ENCODE measurements at places on chromosomes 6 and 20.
A peak's percentile ranks its signal among the peaks of the same experiment; 100 is the strongest.

GRCh38 chr6:14375930-14376329 is 258.4 kb downstream of the CD83 start:
- no peak for DNase-seq

DNA sequence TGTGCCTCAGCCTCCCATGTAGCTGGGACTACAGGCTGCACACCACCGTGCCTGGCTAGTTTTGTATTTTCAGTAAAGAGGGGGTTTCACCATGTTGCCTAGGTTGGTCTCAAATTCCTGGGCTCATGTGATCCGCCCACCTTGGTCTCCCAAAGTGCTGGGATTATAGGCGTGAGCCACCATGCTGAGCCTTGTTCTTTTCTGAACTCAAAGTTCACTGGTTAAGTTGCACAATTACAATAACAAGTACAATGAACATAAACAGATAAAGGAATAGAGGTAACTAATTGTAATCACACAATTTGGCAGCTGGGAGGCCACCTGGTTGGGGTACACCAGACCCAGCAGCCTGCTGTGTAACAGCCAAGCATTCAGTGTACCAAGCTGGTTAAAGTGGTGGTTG is 6.7 kb downstream of the NUDT3 start:
- no peak for DNase-seq

DNA sequence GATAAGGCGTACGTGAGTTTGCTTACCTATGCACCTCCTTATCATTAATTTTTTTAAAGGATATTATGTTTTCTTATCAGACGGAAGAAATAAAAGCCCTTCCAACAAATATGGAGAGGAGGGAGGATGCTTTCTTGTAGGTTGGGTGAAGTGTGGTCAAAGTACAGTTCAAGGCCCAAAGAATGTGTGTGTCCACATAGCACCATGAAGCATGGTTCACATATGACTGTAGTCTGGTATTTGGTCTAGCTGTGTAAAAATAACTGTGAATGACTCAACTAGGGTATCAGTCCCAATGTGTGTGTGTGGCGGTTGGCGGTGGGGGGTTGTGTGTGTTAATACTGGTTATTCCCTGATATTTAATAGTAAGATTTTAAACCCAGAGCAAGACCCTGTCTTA is 212.7 kb downstream of the TMEM242 start:
- DNase-seq = no peak

DNA sequence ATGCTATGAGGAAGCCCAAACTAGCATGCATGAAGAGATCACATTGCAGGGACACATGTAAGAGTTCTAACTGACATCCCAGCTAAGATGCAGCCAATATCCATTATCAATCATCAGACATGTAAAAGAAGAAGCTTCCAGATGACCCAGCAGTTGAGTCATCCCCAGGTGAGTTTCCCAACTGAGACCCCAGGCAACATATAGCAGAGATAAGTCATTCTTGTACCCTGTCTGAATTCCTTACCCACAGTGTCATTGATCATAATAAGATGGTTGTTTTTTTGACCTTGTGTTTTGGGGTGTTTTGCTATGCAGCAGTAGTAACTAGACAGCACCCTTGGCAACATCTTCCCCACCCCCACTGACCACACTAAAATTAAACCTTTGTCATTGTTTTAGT is 18.9 kb downstream of the SIRPD start:
- DNase-seq = no peak

- no peak for DNase-seq
Observed at GRCh38 chr6:138245751-138246150, 27.5 kb upstream of the PBOV1 start.

- DNase-seq = no peak
Observed at GRCh38 chr20:51096582-51097267, 73.8 kb upstream of the KCNG1 start.

DNA sequence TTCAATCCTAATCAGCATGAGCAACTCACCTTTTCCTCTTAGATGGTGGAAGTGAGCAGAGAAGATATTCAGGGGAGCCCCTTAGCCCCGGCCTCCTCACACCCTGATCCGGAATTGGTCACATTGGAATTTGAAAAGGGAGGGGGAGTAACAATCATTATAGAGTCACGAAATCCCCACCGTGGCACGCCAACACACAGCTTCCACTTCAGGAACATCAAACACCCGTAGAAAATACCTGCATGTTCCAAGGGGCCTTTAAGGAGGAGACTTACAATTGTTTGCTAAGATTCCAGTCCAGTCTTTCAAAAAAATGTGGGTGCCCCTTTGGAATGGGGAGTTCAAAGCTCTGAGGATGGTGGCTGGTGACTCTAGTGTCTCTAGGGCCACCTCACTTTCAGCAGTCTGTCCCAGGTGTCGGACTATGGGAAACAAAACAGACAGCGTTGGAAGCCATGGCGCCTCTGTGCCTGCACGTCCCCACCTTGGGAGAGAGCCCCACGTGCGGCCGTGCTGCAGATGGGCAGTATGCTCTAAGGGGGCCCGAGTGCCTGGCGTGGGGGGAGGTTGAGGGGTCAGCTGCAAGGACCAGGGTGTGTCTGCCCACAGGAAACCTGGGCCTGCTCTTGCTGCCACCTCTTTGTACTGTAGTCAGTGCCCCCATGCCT is 2.4 kb downstream of the CD93 start:
- DNase-seq = no peak

DNA sequence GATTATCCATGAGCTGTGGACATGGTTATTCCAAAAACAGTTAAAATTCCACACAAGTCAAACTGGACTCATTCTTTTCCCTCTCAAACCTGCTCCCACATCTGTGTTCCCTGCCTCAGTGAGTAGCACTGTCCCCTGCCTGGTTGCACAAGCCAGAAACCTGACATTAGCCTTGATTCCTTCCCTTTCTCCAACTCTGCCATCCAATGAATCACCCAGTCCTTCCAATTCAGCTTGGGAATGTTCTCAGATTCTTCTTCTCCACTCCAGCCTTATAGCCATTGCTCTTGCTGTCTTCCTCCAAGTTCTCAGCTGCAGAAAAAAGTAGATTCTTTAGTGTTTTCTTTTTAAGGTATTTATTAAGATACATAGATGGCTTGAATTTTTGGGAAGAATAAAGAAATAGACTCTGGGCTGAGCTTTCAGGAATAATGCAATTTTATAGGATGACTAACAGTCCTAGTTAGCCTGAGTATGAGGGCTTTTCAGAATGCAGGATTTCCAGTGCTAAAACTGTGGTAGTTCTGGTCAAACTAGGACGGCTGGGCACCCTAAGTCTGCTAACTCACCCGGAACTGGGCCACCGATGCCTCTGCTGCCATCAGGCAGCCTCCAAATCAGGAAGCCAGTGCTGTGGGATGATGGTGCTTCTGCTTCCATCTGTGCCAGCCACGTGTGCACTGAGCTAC is 18.2 kb upstream of the SASH1 start:
- DNase-seq = no peak

GRCh38 chr6:145213614-145214013 is 521.7 kb downstream of the EPM2A start:
- DNase-seq = no peak

- DNase-seq = no peak
Observed at GRCh38 chr6:16355238-16355637, 116.9 kb downstream of the GMPR start.

DNA sequence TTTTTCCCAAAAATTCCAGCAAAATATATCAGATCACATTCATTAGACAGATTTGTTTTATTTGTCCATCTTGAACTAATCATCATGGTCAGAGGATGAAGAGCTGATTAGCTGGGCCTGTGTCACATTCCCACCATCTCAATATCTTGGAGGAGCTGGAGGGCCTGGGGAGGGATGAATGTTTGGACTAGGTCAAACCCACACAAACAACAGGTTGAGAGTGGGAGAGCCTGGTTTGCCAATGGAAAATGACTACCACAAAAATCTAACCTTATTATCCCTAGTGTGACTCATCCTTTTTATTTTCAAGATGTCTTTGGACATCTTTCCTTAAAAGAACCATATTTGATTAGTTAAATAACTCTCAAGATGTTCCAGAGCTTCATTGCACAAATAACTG is 242.4 kb downstream of the OGFRL1 start:
- no peak for DNase-seq

DNA sequence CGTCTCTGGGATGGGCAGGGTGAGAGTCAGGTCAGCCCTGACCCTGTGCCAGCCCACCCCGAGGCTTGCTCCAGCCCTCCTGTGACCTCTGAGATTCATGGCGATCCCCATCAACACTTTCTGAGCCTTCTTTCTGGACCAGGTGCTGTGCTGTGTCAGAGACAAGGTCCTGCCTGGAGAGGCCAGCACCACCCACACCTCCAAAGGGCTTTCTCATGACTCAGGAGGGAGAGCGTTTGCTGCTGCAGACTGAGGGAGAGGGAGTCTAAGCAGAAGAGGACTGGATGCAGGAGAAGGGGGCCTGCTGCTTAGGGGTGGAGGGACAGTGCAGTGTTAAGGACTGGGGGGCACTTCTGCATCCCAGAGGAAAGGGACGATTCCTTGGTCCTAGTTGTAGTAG is 193.5 kb downstream of the LRFN2 start:
- DNase-seq = peak; percentile 24

DNA sequence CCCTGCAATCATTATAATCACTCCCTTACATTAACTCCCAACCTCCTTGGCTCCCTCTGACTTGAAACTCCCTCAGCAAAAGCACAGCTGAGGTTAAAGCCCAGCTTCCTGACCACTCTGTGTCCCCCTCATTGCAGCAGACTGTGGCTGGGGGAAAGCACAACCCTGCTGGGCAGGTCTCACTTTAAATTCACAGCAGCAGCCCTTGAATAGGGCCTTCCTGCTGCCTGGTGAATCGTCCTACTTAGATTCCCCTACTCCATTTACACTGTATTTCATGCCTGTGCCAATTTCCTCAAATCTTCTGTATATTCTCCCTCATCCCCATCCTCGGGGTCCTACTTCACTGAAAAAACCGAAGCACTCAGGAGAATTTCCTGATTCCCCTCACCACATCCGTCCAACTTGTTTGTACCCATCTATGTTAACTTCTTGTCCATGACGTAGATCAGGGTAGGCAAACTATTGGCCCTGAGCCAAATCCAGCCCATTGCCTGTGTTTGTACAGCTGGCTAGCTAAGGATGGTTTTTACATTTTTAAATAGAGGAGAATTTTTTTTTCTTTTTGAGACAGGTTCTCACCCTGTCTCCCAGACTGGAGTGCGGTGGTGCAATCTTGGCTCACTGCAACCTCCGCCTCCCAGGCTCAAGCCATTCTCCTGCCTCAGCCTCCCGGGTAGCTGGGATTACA is 31.5 kb upstream of the GCM1 start:
- DNase-seq = no peak

- DNase-seq = no peak
Observed at GRCh38 chr20:39961637-39962244, 727.3 kb downstream of the MAFB start.

GRCh38 chr6:11386726-11387125 is 150.8 kb upstream of the TMEM170B start:
- DNase-seq = no peak

DNA sequence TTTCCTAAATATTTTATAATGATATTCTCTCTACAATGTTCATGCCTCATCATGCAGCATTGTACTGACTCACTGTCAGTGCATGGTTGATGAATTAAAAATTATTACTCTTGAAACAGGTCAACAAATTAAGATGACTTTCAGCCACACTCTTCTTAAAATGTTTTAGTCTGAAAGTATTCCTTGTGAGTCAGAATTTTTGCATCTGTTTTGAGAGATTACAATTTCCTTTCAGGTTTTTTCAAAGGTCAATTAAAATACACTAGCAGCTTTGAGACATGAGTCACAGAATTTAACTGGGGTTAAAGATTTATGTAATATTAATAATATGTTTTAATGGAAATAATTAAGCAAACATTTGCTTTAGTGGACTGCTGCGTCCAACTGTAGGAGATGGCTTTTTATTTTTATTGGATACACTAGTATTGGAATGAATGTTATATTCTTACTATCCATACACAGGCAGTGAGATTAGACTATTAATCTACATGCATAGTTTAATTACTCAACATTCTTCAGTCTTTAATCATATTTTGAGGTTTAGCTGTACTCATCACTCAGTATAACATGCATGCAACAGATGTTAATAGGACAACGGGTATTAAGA is 9.7 kb downstream of the COL12A1 start:
- no peak for DNase-seq

Measured in mesothelial cell of epicardium (in vitro differentiated cells).